ENCODE measurements at places on chromosomes 6 and 20. TPM values are rescaled to one million over a fixed set of nuclear protein-coding genes. Genes with fewer than 3 reads are reported as not detected.

DDX43 gene
- not detected for total RNA-seq

C6orf52 gene
- 0.81 TPM for total RNA-seq

NT5E gene
- total RNA-seq = 62.1 TPM

OR2H1 gene
- total RNA-seq = not detected

ZBTB46 gene
- 0.20 TPM for total RNA-seq

TNXB gene
- total RNA-seq = 24.6 TPM

PRSS16 gene
- 4.1 TPM for total RNA-seq

CST5 gene
- total RNA-seq = not detected

PRR18 gene
- 0.35 TPM for total RNA-seq

KCNG1 gene
- 77.5 TPM for total RNA-seq

EDN3 gene
- total RNA-seq = not detected

TMEM217 gene
- not detected for total RNA-seq

DDAH2 gene
- 16.4 TPM for total RNA-seq

SPATA25 gene
- not detected for total RNA-seq

B3GALT4 gene
- total RNA-seq = 1.8 TPM

SHLD1 gene
- 2.7 TPM for total RNA-seq

NRSN2 gene
- 26.4 TPM for total RNA-seq

SIGLEC1 gene
- not detected for total RNA-seq
